ENCODE measurements at places on chromosomes 3 and 15.

- no peak for DNase-seq
These were observed 32.0 kb downstream of the FOXL2 start for GRCh38 chr3:138914870-138915502.

GRCh38 chr3:100798012-100798411 is 88.7 kb downstream of the TFG start:
- no peak for DNase-seq

DNA sequence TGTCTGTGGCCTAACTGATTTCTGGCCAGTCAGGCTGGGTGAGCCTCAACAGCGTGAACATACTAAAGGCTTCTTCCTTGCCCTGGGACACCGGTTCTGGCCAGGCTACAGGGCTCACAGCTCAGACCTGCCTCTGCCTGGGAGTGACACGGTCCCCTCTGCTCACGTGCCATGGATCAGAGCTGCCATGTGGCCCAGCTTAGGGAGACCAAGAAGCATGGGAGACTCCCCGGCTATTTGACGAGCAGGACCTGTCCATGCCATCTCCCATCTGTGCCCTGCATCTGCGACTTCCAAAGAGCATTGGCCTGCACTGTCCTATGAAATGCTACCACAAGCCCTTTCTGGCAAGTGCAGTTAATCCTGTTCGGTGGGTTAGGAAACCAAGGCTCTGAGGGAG is 57.4 kb downstream of the APBA2 start:
- DNase-seq: no peak

GRCh38 chr3:122902326-122902725 is 107.5 kb downstream of the SLC49A4 start:
- no peak for DNase-seq

DNA sequence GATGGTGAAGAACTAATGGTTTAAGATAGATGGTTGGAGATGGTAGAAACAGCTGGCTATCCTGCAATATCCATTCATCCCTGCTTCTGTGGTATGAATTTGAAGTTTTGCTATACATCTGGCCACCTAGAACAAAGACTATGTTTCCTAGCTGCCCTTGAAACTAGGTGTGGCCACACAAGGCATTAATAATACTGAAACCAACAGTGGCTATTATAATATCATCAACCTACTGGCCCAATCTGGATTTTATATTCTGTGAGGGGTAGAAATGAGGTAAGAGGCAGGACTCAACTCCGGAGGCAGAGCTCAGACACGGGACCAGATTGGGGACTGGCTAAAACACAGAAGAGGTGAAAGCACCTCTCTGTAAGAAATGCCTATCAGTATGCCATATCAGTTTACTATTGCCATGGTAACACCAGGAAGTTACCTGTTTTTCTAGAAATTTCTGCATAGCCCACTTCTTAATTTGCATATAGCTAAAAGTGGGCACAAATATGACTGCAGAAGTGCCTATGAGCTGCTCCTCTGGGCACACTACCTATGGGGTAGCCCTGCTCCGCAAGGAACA is 8.4 kb downstream of the IFT80 start:
- no peak for DNase-seq

DNA sequence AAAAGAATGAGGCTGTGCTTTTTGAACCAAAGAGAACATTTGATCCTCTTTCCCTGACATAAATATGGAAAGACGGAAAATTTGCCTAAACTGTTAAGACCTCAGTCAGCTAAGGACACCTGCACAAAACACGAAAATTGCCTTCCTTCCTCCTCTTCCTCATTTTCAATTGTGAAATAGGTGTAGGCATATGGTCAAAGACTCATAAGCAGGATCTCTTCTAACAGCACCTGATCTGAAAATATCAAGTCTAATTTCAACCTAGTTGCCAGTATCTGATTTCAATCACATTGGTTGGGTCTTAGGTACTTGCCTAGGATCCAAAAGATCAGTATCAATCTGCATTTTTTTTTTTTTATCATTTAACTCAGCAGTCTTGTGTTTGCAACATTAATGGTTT is 215.7 kb upstream of the SLC2A2 start:
- no peak for DNase-seq

DNA sequence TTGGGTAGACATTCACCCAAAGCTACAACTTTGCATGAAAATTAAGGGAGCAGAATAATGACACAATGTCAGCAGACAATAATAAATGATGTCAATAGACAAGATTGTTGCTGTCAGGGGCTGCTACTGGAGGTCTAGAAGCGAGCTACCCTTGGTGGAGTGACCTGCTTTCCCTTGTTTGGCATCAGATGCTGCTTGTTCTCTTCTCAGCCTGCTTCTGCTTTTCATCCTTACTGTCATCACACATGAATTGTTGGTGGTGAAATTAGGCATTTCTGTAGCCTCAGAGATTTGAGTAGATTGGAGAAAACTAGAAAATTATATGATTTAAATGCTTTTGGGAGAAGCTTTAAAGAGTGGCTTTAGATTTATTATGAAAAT is 193.8 kb downstream of the NR1D2 start:
- no peak for DNase-seq

GRCh38 chr3:108108416-108108815 is 17.6 kb upstream of the CD47 start:
- DNase-seq: no peak

GRCh38 chr15:60830479-60830878 is 351.5 kb upstream of the ICE2 start:
- no peak for DNase-seq

GRCh38 chr3:182364723-182365650 is 428.3 kb upstream of the ATP11B start:
- DNase-seq: no peak

DNA sequence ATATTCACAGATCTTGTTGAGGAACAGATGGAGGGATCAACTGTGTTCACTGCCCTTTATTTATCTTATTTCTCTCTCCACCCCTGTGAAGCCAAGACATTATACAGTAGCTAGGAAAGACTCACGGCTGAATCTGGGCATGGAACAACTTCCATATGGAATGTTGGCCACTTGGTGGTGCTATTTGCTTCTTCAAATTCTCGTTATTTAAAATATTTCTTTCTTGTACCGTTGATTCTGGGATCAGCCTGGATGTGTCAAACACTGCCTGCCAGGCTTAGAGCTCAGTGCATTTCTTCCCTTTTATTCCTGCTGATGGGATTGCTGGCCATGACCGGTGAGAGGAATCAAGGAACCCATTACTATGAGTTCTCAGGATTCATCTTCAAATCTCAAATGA is 17.5 kb upstream of the GASK1A start:
- peak; percentile 29 for DNase-seq
